NCI-H2227 treated with DMSO at 0.1 percent for 48 hours (cell line): ENCODE measurements at places on chromosomes 6 and 20.

DNA sequence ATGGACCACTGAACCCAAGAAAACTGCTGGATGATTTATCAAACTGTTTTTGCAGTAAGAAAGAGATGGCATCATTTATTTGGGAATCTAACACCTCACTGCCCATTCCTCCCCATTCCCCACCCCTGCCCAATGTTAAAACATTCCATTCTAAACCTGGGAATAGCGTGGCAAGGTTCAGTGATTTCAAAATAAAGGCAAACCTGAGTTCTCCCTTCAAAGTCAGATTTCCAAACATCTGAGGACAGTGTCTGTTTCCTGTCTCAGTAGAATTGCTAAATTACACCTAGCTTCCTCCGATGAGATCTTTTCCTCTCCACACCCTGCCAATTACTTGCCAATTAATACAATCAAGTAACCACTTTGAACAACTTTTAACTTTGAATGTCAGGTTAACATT lies 127.4 kb upstream of the ARMC2 start:
- DNase-seq = no peak

DNA sequence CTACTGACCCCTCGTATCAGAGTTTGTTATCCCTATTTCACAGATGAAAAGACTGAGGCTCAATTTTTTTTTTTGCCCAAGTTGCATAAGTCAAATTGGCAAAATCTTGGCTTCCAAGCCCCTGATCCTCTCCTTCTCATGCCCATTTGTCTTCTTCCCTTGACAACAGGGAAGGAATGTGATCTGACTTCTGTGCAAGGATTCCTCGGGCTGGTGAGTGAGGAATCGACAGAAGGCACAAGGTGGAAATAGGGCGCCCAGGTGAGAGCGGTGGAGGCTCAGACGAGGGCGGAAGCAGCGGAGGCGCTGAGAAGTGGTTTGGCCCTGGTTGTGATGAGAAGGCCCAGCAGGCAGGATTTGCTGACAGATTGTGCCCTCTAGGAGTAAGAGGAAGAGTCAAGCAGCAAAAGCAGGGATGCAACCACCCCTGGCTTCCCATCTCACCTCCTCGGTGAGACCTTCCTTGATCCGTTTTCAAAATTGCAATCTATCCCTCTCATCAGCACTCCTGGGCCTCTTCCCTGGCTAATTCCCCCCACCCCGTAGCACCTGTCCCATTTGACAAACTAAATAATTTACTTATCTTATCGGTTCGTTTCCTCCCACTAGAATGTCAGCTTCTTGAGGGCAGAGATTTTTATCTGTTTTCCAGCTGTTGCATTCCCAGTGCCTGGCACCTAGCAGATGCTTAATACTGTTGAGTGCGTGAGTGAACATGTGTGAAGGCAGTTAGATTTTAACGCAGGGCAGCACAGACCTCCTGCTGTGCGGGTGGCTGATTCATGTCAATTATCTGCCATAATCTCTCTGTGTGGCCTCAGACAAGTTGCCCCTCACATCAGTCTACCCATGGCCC lies 3.7 kb upstream of the SIRPA start:
- DNase-seq = no peak

DNA sequence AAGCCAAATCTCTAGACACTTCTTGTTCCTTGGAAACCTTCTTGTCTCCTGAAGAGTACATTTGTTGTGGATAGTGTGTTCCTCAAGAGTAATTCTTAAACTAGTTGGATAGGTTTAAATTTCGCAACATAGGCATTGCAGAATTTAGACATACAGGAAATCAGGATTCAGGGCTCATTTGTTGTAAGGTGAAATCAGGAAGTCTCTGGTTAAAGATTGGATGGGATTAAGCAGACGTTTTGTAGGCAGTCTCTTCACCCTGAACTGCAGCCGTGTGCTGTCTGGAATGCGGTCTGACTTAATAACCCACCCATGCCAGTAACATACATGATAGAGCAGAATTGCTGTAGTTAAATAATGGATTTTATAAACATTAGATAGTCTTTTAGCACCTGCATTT lies 21.7 kb downstream of the HIVEP1 start:
- DNase-seq = no peak

DNA sequence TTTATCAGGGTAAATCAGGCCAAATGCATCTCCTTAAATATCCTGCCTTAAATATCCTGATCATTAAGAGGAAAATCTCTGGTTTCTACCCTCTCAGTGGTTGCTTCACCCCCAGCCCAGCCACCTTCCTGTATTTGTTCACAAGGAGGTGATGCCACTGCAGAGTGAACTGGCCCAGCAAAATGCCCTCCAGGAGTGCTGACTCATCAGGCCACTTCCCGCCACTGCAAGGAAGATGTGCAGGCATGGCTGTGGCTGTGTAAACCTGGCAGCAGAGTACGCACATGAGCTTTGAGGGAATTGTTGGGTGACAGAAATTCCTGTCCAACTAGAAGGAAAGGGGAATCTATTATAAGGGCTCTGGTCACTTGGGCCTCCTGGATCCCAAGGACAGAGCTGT lies 13.8 kb downstream of the NQO2 start:
- DNase-seq = no peak

- no peak for DNase-seq
Observed at GRCh38 chr6:82441047-82441855, 77.6 kb downstream of the TPBG start.
